NCI-H1930 (cell line): ENCODE measurements at places on chromosomes 3 and 15.

DNA sequence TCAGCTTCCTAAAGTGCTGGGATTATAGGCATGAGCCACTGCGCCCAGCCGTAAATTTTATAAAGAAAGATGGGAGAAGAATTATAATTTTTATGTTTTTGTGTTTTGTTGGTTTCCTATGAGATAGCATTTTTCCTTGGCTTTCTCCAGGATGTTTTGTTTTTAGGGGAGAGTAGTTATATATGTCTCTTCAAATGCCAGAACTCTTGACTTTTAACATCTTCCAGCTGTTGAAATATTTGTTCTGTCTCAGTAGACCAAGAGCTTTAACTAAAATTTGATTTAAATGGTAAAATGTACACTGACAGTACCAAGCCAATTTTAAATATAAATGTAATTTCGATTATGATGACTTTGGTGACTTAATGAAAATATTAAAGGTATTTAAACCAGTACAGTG, 96.8 kb downstream of the DHX36 start:
- no peak for DNase-seq

GRCh38 chr3:111943533-111943932, 35.3 kb upstream of the ABHD10 start:
- DNase-seq, result no peak

DNA sequence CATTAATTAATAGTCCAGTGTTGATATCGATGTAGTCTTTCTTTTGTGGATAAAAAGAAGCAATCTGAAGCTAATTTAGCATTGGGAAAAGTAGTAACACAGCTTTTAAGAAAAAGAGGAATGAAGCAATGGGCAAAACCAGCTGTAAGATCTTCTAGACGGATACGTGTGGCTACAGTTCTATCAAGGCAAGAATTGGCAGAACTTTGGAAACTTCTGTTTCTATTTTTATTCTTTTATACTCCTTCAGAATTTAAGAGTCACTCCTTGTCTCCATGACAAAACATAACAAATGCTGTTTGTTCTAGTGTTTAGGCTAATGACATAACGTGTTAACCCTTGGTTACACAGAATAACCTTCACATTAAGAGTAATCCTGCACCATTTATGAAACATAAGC, 289.2 kb downstream of the ROBO2 start:
- no peak for DNase-seq

- DNase-seq, result no peak
These were observed 4.9 kb upstream of the ZNF662 start for GRCh38 chr3:42901073-42901415.

DNA sequence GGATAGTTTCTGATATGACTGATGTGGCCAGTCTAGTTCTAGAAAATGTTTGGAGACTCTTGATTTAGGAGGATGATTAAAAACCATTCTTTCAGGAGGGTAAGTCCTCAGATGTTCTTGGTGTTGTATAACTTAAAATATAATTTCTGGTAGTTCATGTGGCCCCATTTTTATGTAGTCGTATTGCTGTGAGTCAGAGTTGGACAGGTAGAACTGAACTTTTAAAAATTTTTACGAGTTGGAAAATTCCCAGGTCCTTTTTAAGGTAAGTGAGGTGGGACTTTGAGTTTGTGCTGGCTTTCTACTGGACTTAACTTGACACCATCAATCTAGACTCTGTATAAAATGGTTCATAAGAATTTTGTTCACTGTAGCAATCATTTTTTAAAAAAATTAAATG, 92.3 kb downstream of the TCF12 start:
- no peak for DNase-seq

- DNase-seq, result no peak
These were observed 591.6 kb upstream of the AGTR1 start for GRCh38 chr3:148106062-148106461.
